Vagina (tissue), 2 donors: ENCODE measurements at places on chromosomes 3 and 15. TPM values are rescaled to one million over a fixed set of nuclear protein-coding genes. Genes with fewer than 3 reads are reported as not detected.

DNA sequence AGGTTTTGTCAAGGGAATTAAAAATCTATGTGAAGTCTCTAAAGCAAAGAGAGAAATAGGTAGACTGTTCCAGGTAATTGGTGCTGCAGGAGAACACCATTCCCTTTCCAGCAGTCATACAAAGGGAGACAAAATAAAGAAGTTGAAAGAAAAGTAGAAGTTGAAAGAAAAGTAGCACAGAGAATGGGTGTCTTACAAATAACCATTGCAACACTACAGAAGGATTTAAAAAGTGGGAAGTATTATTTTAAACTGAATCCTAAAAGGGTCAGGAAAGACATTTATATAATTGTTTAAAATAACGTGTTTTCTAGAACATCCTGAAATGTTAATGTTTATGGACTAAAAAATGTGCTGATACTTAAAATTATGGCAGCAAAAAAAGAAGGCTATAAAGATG, 223.8 kb downstream of the RSRC1 start:
- no peak for DNase-seq

SLC38A3 gene
- total RNA-seq, result 2.0 TPM

DNA sequence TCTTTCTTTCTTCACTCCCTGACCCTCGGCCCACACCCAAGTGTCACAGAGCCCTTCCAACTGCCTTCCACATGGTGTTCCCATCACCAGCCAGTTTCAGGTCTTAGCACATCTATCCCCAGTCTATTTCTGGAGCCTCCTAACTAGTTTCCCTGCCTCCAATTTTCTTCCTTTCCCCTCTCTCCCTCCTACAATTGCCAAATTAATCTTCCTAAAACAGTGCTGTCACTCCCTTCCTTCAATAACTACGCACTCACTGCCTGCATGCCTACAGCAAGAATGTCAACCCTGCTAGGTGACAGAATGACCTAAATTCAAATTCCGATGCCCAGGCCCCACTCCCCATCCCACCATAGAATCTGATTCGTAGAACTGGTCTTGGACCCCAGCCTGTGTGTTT, 36.1 kb upstream of the CA12 start:
- DNase-seq, result no peak

- no peak for DNase-seq
Observed at GRCh38 chr3:165899066-165899465, 61.8 kb upstream of the BCHE start.

DNA sequence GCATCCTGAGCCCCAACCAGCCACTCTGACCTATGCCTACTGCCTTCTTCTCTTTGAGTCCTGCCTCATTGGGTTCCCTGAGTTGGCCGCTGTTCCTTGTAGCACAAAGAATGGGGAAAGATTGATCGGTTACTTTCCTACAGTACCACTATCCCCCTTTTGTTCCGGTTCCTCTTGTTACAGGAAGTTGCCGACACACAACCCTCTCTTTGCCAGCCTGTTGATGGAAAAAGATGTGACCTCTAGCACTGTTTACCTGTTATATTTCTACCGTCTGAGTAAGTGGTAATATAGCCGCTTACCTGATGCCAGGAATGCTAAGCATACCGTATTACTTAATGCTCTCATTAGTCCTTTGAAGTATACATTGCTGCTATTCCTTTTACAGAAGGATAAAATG, 9.7 kb upstream of the AHSG start:
- no peak for DNase-seq
